SK-N-SH treated with all-trans-retinoic acid at 6 μM for 48 hours (cell line): ENCODE measurements at places on chromosomes 6 and 20.

GRCh38 chr6:3432416-3432815, 24.4 kb downstream of the SLC22A23 start:
- ATAC-seq: no peak

GRCh38 chr6:136511397-136511796, 38.8 kb downstream of the MAP7 start:
- no peak for ATAC-seq

DNA sequence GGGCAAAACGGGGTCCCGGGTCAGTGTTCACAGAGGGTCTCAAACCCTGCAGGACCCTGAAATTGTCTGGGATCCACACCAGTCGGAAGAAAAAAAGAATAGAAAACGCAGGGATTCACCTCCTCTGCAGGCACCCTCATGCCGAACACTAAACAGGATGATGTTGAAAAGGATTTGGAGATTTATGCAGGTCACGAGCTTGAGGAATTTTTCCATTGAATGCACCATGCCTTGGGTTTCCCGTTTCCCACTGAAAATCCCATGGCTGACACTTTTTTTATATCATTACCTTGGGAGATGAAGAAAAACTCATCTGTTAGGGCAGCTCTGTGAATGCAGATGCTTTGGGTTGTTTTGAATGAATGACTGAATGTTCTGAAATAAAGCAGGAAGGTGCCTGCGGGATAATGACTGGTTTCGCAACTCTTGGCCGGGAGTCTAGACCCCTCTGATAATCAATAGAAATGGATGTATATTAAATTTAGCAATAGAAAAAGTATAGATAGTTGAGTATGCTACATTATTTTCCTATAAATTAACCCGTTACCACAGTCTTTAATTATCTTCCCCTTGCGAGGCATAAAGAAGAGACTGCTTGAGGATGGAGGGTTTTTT, 147.5 kb upstream of the AFDN start:
- ATAC-seq: no peak

GRCh38 chr6:156378853-156379252, 398.3 kb upstream of the ARID1B start:
- ATAC-seq: no peak
